ENCODE measurements at places on chromosomes 4 and X.

DNA sequence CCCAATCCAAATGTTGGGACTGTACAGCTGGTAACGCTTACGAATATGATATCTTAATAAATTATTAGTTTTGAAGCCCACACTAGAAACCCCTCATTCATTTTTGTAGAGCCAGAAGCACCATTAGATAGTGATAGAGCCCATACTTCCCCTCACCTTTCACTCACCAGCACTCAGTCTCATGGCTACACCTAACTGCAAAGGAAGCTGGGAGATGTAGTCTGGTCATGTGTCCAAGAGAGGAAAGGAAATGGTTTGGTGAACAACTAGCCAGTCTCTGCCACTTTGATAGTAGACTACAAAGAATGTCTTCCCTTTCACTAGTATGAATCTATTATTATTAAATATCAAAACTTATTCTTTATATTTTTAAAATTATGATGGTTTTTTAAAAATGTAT, 77.1 kb upstream of the EGFL6 start:
- DNase-seq = no peak

- DNase-seq = no peak
These were observed 9.3 kb downstream of the ATP5ME start for GRCh38 chr4:664713-665231.

DNA sequence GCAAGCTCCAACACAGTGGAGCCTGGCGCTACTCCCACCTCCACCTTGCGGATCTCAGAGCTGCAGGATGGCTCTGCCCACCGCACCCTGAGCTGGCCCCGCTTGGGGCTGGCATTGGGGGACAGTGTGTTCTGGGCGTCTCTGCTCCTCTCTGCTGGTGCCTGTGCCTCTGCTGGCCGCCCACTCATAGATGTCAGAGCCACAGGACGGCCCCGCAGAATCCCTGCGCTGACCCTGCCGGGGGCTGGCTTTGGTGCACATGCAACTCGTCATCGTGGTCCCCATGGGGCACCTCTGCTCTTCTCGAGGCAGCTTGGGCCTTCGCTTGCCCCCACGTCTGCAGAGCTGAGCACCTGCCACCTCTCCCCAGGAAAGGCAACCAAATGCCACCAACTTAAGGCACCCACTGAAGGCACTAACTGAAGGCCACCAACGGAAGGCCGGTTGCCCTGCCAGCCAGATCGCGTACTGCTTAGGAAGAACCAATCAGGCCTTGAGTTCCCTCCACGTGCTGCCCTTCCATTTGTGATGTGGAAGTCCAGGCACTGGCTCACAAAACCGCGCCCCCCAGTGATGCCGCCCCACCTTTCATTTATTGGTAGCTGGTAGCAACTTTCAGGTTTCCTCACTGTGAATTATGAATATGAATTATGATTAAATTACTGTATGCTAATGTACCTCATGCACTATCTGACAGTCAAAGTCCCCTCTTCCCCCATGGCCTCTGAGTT, 23.3 kb upstream of the FRG1 start:
- DNase-seq = no peak

DNA sequence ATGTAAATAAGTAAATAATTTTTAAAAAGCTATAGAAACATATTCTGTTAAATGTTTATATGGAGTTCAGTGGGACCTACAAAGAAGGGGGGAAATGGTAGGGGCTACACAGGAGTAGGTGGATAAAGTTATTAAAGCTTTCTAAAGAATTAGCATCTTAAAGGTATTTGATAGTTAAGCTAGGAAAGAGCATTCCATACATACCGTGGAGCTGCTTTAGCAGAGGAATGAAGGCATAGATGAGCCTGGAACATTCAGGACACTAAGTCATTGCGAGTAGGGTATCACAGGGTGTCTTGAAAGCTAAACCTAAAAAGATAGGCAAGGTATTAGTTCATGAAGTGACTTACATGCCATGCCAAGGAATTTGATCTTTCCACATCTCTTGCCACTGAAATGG, 60.4 kb downstream of the SLC10A6 start:
- DNase-seq = no peak

GRCh38 chr4:37803348-37803973, 23.0 kb upstream of the PGM2 start:
- no peak for DNase-seq

DNA sequence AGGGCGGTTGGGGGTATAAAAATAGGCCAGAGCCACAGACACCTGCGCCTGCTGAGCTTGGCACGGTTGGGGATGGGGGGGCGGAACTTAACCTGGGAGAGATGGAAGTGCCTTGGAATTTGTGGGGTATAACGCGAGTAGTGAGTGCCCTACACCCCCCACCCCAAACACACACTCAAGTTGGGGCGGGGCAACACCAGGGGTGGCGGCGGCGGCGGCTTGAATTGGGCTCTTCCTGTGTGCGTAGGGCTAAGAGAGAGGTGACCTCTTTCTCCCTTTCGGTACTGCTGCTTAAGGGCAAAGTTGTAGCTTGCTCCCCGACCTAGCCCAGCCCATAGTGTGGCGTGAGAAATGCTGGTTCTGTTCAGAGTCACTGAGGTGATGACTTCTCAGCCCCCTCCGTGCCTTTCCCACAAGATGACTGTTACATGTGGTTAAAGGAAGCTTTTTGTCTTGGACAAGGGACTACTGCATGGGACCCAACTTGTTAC, 839 bp downstream of the STK26 start:
- DNase-seq = no peak

GRCh38 chr4:97116511-97116910, 1026.8 kb downstream of the STPG2 start:
- DNase-seq = no peak

GRCh38 chr4:7593646-7594412, 159.1 kb upstream of the PSAPL1 start:
- no peak for DNase-seq

DNA sequence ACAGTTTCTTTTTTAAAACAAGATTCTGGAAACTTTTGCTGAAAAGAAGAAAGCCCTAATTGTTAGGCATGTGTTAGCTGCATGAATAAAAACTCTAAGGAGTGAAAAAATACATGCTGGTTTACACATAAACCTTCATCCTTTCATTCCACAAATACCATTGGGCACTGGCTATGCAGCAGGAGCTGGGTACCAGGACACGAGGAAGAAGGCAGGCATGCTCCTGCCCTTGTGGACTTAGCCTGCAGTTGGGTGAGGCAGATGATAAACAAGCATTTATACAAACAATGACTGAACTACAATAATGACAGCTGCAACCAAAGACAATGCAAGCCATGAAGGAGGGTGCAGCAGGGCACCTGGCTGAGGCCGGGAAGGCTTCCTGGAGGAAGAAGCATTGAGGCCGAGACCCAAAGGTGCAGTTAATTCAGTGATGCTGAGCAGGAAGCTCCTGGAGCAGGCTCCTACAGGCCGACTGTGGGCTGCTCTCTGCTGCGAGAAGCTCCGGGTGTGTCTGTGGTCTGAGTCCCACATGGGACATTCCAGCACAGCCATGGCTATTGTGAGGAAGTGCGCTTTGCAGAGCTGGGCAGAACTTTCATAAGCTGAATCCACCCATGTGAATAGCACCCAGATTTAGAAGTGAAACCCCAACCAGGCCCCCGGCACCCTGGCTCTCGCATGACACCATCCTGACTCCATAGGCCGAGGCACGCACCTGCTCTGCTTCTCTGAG, 44.0 kb upstream of the MXD4 start:
- DNase-seq = no peak

DNA sequence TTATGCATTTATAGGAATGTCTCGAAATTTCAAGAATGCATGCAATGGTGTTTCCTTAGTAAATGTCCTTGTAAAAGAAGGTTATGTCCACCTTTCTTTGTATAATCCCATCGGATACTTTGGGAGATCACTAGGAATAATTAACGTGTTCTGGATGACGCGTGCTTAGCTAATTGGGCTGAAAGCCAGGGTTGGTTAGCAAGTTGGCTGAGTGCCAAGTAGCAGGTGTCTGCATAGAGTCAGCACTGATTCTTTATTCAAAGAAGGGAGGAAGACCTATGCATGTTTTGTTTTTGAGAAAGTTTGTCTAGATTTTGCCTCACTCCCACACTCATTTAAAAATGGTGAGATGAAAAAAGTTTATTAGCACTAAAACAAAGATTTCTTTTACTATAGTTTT, 144.6 kb downstream of the SOX3 start:
- DNase-seq = no peak

GRCh38 chr4:6322761-6323566, 53.3 kb downstream of the WFS1 start:
- no peak for DNase-seq

DNA sequence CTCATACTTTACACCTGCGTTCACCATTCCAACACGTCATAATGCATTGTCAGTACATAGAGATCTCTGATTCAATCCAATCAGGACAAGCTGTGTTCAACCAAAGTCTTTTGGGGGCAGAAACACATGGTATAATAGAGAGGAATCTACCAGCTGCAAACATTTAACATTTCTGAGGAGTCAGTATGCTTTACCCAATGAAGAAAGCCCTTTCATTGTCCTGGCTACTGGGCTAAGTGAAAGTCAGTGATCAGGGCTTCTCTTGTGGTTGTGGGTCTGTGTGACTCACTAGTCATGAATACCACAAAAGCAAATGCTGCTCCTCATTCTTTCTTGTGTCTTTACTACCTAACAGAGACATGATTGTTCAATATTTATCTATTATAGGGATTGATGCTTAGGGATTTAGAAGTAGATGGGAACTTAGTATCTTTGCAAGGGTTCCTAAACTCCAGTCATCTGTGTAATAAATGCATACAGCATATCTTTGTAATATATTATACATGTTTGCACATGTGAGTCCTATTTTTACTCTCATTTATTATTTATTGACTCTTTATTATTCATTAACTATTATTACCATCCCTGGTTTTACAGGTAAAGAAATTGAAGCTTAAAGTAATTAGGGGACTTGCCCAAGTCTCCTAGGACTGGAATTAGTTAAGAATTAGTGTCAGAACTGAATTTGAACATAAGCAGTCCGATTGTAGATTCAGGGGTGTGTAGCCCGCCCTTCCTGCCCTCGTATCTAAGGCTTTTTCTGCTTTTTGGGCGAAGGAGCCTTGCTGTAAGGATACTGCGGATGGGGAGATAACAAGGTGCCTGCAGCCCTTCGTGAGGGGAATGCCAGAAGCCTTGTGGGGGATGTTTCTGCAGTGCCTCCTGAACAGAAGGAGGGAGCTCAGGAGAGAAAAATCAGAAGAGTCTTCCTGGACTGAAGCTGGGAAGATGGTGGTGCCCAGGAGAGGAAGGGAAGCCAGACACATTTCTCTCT, 353.1 kb upstream of the BOD1L1 start:
- DNase-seq = no peak

GRCh38 chrX:20059467-20060128, 57.1 kb downstream of the MAP7D2 start:
- no peak for DNase-seq

- DNase-seq = no peak
These were observed 89.4 kb upstream of the NPY2R start for GRCh38 chr4:155119006-155119405.

DNA sequence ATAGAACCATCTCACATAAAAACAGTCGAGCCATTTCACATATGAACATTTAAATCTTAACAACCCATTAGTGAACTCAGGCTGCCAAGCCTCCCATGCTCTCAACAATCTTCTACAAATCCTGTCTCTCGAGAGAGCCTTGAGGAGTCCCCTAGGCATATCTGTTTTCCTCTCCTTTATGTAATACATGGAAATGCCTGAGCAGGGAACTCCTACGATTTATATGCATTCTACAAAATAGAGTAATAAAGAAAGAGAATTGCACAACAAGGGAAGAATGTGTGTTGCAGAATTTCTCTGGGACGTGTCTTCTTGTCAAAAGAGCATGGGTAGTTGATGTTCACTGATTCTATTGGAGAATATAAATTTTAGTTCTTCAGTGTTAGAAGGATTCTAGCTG, 101.8 kb upstream of the VCX2 start:
- no peak for DNase-seq

DNA sequence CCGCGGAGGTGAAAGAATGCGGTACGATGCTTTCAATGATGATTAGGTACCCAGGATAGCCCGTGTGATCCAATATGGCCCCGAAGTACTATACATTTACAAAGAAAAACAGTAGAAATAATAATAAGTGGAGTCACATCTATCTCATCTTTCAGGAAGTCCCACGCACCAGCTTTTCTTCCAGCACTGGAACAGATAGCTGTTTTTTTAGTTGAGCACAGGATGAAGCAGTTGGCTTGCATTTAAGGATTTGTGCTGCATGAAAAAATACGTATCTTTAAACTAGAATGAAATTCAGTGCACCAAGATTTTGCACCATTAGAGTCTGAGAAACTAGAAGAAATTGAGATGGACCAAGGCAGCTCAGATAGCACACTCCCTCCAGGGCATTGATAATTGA, 44.1 kb downstream of the SMIM20 start:
- DNase-seq = no peak

DNA sequence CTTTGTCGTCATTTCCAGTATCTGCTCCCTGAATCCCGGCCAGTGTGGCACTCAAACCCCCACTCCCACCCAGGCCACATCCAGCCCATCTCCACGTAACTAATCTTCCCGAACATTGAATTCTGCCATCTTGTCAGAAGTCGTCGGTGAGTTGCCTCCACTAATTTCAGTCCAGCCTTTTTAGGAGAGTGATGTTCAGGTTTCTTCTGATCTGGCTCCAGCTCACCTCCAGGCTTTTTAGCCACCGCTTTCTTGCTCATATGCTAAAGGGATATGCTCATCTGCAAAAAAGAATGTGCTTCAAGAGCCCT, 1.3 kb downstream of the TMEM165 start:
- DNase-seq = no peak

DNA sequence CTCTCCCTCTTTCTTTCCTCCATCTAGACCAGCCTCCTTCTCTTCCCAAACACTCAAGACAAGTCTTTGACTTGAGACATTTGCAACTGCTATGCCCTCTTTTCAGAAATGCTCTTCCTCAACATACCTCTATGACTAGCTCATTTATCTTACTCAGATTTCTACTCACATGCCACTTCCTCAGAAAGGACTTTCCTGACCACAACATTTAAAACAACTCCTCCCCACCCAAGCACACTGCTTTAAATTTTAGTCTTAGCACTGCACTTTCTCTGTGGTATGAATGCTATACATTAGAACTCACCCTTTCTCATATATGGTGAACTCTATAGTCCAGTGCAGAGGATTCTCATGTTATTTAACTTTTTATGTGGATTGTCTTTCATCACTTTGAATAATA, 28.4 kb upstream of the SULT1E1 start:
- no peak for DNase-seq

GRCh38 chr4:76590798-76591281, 155.8 kb downstream of the SHROOM3 start:
- DNase-seq = no peak

DNA sequence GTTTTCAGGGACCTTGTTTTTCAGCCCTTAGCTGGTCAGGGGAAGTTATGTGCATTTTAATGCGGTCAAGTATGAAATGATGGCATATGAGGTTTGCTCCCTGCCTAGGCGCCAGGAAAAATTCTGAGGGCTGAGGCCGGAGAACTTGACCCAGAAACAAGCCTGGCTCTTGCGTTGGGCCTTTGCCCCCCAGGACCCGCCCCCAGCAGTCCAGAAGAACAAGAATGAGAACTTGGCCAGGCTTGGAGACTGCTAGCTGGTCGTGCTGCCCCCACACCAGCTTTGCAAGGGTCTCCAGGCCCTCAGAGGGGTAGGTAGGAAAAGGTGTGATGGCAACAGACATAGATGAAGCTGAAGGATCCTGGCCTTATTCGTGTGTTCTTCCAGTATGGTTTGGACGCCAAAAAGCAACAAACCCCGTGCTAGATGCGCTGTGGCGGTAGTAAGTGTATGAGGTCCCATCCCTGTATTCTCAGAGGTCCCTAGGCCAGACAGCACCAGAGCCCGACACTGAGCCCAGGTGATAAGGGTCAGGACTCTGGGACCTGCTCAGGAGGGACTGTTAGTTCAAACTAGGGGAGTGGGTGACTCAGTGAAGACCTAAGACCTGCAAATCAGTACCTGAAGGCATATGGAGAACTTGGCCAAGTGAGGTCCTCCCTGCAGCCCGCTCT, 10.5 kb downstream of the NKX3-2 start:
- DNase-seq = no peak
